ENCODE measurements at places on chromosomes 4 and X.

DNA sequence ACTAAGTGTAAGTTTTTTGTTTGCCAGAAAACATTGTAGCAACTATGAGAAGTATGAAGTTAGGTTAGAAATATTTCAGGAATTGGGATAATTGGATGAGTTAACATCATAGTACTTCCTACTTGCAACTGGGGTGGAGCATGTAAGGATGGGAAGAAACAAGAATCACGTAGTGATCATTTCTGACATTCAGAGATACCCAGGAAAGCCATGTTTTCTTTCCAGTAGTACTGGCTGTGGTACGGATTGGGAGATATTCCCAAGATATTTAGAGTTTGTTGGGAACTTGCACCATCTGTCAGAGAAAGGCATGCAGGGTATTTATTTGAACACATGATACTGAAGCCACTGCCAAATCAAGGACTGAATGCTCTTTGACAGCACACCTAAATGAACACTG lies 87.6 kb upstream of the SLC4A4 start:
- no peak for DNase-seq

GRCh38 chr4:127165971-127166370 lies 466.8 kb upstream of the INTU start:
- DNase-seq = no peak

- DNase-seq = no peak
Measured at GRCh38 chrX:130485870-130486269, 84.1 kb downstream of the RBMX2 start.

GRCh38 chrX:1870421-1870820 lies 255.6 kb downstream of the ASMT start:
- no peak for DNase-seq

DNA sequence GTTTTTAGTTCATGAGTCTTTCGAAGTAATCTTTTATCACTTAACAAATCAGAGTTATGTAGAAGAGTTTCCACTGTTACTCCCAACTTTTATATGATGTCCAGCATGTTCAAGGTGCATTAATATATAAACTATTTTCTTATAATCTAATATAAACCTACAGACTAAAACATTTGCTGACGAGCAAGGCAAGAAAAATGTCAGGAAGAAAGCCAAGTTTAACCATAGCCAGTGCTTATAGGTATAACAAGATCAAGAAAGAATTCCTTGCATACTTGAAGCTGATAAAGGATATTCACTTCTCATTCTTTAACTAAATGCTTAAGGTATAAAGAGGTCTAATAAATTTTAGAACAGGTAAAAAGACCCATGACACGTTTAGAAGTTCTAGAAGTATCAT lies 167.7 kb downstream of the NPNT start:
- no peak for DNase-seq

DNA sequence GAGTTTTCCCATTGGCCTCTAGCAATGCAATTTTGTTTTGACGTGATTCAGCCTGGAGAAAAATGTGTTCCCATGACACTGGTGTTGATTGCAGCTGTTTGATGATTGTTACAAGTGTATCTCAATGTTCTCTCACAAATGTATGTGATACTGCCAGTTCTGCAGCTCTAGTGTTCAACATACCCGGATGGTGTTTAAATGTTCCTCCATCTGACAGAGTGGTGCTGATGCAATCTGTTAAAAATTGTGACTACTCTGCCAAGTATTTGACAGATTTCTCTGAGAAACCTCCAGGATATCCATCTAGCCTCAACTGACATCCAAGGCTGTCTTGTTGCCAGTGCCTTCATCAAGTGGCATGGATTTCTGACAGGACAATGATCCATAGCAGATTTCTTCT lies 657.2 kb upstream of the DIAPH2 start:
- DNase-seq = no peak

DNA sequence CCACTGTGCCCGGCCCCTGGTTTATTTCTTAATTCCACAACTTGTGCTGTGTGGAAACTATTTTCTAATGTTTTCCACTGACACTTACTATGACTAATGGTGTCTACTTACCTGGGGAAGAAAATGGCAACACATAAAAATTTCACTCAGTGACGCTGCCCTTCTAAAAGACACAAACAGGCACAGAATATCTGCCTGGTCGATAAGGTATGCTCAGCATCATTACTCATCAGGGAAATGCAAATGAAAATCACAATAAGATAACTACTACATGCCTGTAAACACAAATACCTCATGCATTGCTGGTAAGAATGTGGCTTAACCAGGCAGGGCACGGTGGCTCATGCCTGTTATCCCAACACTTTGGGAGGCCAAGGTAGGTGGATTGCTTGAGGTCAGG lies 61.6 kb downstream of the UBE2K start:
- no peak for DNase-seq

DNA sequence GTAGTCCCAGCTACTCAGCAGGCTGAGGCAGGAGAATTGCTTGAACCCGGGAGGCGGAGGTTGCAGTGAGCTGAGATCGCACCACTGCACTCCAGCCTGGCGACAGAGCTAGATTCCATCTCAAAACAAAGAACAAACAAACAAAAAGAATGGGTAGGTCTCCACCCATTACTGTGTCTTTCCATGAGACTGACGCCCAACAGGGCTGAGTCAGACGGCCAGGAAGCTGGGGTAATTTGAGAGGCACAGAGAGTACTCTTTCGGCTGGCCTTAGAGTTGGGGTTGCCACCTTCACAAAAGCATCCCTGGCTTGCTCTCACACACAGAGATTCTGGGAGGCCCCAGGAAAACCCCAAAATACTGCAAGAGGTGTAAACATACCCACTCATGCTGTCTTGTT lies 72.0 kb upstream of the DHRSX start:
- DNase-seq = no peak

GRCh38 chr4:123952530-123953274 lies 556.1 kb downstream of the SPRY1 start:
- DNase-seq = no peak

- DNase-seq = no peak
Measured at GRCh38 chr4:83019794-83020494, 9.3 kb upstream of the LIN54 start.

DNA sequence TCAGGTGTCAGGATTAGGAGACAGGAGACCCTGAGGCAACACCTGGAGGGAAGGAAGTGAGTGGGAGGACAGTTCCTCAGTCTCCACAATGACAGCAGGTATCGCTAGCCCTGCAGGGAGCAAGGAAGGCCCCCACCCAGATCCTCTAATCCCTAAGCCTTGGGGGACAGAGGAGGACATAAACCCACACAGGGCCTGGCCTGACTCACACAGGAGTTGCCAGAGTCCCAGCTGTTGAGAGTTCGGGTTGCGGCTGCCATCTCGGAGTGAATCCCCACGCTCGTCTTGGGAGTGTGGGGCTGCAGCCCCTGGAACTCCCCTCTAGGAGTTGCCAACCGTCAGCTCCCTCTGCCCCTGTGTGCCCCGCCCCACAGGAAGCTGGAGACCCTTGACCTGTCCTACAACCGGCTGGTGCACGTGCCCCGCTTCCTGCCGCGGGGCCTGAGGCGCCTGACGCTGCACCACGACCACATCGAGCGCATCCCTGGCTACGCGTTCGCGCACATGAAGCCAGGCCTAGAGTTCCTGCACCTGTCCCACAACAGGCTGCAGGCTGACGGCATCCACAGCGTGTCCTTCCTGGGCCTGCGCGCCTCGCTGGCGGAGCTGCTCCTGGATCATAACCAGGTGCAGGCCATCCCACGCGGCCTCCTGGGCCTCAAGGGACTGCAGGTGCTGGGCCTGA lies 9.2 kb upstream of the BGN start:
- DNase-seq = no peak

GRCh38 chr4:182885738-182886077 lies 31.5 kb downstream of the DCTD start:
- DNase-seq = no peak

DNA sequence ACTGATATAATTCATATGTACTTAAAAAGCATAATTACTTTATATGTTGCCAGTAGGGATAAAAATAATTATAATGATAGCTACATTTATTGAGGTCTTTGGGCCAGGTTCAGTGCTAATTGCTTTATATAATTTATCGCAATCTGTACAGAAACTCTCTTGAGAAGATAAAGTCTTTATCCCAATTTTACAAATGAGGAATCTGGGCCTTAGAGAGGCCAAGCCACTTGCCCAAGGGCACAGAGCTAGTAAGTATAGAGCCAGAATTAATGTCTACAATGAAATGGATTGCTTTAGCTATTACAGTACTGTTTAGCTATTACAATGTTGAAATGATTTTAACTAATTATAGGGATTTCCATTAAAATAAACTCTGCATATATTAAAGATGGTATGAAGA lies 30.6 kb upstream of the TBC1D1 start:
- DNase-seq = no peak

DNA sequence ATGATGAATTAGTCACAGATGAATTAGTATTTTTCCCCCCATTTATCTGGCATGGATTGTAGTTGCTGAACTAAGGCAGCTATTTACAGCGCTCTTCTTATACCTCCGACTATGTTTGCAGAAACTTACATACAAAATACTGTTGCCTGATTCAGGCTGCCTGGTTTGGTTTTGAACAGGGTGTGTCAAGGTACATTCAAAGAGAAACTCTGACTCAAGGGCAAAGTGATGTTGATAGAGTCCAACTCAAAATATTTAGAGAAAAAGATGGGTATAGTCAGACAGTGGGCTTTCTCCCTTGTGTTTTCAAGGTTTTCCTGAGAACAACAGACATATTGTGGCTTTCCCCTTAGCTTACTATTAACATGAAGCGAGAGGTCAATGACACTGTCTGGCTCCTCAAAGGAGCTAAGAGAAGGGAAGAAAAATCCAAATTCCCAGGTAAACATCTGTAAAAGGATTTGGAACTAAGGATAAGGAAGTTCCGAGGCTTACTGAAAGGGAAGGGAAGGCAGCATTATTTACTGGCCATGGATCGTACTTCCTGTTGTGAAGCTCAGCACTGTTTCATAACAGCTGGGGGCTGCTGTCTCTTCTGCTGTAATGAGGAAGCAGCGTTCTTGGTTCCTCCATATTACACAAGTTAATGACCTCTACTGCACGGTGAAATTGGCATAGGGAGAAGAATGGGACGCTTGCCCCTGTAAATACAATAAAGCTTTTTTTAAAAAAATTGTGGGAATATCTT lies 30.9 kb downstream of the FAM9C start:
- DNase-seq = no peak

GRCh38 chr4:126755506-126755905 lies 877.3 kb upstream of the INTU start:
- DNase-seq = no peak

GRCh38 chr4:16890651-16891050 lies 7.8 kb downstream of the LDB2 start:
- DNase-seq = no peak

DNA sequence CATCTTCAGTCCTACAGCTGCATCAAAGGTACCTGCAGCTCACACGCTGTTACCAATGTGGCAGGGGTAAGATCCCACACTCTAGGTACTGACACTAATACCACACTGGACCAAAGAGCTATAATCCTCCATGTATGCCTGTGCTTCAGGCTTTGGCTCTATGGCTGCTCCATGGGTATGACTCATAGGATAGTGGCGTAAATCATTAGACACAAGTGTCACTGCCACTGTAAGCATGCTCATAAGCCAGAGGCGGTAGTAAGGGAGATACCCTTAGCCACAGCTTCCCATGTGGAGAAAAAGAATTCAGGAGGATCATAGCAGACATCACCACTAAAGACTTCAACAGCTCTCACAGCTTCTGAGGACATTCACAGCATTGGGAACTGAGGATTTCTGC lies 287.5 kb downstream of the ACTRT1 start:
- no peak for DNase-seq

DNA sequence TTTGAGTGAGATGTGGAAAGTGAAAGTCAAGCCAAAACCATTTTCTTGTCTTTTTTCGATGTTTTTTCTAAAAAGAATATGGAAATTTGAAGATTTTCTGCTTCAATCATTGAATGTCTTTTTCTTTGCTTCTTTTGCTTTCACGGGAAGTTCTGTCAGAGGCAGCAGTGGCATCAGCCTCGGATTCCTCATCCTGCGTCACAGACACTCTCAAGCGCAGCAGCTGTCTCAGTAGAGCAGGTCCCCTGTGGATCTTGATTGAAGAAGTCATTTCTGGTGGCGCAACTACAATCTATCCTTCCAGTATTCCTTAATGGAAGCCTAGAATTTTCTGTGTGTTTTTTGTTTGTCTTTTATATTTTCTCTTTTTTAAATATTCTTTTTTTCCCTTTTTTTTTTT lies 52.7 kb upstream of the NEIL3 start:
- no peak for DNase-seq

- no peak for DNase-seq
Measured at GRCh38 chr4:121411151-121411744, 30.4 kb upstream of the QRFPR start.

- no peak for DNase-seq
Measured at GRCh38 chrX:39012621-39013111, 211.4 kb downstream of the MID1IP1 start.

GRCh38 chr4:128519163-128519830 lies 231.7 kb upstream of the PGRMC2 start:
- no peak for DNase-seq

GRCh38 chrX:153827903-153828302 lies 2.4 kb downstream of the PDZD4 start:
- no peak for DNase-seq

GRCh38 chrX:115642311-115642710 lies 81.3 kb downstream of the PLS3 start:
- DNase-seq = no peak

DNA sequence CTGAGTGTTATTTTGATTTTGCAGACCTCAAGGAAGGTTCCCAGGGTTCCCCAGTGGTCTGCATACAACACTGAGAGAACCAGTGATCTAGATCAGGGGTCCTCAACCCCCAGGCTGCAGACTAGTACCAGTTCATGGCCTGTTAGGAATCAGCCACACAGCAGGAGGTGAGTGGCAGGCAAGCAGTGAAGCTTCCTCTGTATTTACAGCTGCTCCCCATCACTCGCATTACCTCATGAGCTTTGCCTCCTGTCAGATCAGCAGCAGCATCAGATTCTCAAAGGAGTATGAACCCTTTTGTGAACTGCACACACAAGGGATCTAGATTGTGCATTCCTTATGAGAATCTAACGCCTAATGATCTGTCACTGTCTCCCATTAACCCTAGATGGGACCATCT lies 28.5 kb downstream of the EDNRA start:
- no peak for DNase-seq

DNA sequence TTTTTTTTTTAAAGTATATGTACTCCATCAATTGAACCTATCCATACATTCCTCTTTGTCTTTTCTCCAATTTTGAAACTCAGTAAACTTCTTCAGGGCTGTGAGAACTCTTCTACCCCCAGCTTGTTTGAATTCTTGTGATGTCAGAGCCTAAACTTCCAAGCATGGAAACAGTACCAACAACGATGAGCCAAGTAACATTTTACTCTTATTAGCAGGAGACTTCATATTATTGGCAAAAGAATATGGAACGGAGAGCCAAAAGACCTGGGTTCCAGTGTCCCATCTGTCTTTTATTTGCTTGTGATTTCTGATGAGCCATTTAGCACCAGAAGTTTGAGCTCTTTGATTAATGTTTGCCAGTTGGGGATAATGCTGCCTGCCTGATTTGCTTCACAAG lies 5.3 kb downstream of the DIAPH2 start:
- DNase-seq = no peak

- no peak for DNase-seq
Measured at GRCh38 chrX:130482871-130483270, 81.1 kb downstream of the RBMX2 start.

GRCh38 chr4:7279902-7280301 lies 87.6 kb downstream of the SORCS2 start:
- no peak for DNase-seq

All from activated CD4-positive, alpha-beta T cell treated with anti-CD3 and anti-CD28 coated beads for 4 hours (primary cell).